Activated T-helper 9 cell treated with anti-CD3 and anti-CD28 coated beads, Interleukin-2, amount 50 U/mL, for 16 hours (primary cell): ENCODE measurements at places on chromosomes 16 and 17.
A peak's percentile ranks its signal among the peaks of the same experiment; 100 is the strongest.

DNA sequence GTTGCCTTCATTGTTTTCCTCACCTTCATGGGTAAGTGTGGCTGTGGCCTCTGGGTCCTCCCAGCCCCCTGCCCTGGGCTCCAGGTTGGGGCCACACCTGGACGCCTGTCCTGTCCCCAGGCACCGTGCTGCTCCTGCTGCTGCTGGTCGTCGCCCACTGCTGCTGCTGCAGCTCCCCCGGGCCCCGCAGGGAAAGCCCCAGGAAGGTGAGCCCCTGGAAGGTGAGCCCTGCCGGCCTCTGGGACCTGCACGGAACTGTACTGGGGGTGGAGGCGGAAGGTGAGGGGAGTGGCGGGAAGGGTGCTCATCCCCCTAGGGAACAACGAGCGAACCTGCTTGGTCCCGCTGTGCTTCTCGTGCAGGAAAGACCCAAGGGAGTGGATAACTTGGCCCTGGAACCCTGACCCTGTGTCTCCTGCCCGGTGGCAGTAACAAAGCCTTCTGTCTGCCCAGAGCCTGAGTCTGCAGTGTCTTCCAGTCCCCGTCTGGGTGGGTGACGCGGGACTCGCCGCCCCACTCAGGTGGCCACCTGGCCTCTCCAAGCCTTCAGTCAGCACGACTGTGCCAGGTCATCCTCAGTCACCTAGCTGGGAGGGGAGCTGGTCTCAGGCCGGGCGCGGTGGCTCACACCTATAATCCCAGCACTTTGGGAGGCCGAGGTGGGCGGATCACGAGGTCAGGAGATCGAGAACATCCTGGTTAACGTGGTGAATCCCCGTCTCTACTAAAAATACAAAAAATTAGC, 831 bp downstream of the SMIM22 start:
- DNase-seq = no peak

- no peak for DNase-seq
Observed at GRCh38 chr16:72743011-72743761, 304.7 kb downstream of the ZFHX3 start.

DNA sequence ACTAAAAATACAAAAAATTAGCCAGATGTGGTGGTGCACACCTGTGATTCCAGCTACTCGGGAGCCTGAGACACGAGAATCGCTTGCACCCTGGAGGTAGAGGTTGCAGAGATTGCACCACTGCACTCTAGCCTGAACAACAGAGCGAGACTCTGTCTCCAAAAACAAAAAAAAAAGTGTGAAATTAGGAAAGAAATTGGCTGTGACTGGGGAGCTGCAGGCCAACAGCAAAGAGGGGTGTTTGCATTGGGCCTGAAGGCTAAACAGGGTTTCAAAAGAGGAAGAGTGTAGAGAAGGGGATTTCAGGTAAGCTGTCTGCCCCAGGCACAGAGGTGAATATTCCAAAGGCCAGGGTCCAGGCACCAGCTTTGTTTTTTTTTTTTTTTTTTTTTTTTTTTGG, 9.4 kb downstream of the BMERB1 start:
- no peak for DNase-seq

DNA sequence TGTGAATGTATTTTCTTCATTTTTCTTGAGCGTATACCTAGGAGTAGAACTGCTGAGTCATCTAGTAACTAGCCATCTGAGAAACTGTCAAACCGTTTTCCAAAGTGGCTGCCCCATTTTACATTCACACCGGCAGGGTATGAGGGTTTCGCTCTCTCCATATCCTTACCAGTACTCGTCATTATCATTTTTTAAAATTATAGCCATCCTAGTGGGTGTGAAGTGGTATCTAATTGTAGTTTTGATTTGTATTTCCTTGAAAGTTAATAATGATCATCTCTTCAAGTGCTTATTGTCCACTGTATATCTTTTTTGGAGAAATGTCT, 6.0 kb downstream of the RNF157 start:
- DNase-seq = no peak

DNA sequence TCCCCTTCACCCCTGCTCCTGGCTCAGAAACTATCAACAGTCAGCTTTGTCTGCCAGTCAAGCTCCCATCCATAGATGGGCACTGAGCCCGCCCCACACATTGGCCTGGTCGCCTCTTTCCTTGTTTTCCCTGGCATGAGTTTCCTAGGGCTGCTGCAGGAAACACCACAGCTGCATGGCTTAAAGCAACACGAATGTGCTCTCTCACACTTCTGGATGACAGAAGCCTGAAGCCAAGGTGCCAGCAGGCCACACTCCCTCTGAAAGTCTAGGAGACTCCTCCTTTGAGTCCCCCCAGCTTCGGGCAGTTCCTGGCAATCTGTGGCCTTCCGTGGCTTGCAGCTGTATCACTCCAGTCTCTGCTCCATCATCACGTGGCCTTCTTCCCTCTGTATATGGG, 69.9 kb downstream of the TBC1D16 start:
- DNase-seq = no peak

GRCh38 chr17:10737168-10737622, 7.4 kb upstream of the TMEM220 start:
- DNase-seq = no peak

DNA sequence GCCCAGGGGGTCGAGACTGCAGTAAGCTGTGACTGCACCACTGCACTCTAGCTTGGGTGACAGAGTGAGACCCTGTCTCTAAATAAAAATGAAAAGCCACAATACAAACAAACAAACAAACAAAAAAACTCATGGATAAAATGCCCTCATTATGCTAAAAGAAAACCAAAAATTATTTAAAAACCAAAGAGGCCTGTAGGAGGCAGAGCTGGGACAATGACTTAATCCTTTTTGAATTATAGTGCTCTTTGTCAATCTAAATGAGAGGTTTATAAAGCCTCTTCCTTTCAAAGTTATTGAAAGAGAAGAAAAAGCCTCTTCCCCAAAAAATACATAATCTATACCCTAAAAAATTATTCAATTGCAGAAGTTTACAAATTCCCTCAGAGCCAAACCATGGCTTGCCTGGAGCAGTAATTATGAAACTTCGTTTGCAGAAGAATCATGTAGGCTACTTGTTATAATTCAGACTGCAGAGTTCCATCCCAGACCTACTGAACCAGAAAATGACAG, 18.5 kb downstream of the CRLF3 start:
- no peak for DNase-seq

DNA sequence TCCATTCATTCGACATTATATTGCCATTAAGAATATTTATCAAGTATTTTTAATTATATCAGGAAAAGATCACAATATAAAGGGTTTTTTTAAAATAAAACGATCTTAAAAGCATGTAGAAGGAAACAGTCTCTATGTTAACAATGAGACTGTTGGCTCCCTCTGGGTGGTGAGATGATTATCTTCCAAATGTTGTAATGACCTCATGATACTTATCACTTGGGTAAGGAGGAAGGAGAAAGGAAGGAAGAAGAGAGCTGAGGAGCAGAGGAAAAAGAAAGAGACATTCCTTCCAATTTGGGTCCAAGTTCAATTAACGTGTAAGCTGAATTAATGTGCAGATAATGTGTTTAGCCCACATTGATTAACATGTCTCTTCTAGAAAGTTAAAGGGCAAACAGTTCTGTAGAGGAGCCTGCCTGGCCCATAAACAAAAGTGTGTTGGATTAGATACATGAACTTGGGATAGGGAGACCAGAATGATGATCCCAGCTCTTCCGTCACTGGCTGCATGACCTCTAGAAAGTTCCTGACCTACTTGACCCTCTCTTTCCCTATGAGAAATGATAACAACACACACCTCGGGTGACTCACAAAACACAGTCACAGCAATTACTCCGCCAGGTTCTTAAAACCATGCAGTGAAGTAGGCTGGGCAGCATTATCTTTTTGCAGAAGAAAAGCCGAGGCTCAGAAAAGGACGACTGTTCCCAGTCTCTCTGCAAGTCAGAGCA, 32.0 kb downstream of the PIMREG start:
- no peak for DNase-seq

DNA sequence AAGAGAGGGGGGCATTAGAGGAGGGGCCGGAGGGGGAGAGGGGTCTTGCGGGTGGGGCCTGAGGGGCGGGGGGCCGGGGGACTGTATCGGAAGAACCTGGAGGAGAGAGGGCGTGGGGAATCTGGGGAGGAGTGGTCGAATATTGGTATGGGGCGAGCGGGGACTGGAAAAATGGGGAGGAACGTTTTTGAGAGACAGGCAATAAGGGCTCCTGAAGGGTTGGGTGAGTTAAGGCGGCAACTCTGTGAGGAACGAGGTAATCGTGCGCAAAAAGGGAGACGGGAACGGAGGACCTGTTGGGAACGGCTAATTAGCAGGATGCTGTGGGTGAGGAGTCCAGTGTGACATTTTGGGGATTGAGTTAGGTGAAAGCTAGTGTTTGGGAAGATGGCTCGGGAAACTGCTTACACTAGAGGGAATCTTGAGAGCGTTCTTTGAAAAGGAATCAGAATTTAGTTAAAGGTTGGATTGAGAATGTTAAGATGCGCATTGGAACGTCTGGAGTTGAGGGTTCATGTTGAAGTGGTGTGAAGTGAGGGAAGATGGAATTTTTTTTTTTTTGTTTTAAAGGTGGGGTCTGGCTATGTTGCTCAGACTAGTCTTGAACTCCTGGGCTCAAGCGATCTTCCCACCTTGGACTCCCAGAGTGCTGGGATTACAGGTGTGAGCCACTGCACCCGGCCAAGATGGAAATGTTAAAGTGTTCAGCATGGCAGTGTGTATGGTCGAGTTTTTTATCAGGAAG, 662 bp downstream of the WIPF2 start:
- DNase-seq = peak; percentile 5

DNA sequence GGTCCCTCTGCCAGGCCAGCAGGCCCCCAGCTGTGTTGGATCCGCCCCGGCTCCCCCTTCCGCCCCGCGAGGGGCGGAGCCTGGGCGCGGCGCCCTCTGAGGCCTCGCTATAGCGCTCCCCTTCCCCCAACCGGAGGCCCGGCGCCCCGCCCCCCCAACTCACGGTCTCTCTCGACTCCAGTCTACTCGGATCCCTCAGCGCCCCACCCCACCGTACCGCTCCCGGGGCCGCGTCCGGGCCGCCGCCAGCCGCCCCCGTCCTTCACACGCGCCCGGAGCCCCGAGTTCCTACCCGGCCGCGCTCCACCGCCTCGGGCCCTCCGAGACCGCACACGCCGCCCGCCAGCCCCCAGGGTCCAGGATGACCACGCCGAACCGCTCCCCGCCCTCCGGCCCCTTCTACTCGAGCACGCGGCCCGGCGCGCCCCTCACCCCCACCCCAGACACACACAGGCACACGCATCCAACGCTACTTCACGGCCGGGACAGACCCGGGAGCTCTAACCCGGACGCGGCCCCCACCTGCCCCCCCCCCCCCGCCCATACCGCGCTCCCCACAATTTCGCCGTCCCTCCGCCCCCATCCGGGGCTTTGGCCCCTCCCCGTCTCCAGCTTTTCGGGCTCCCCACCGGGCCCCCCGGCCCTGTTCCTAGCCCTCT, 1.4 kb downstream of the PHF23 start:
- peak; percentile 79 for DNase-seq

GRCh38 chr16:75754141-75754540, 27.9 kb upstream of the CPHXL start:
- no peak for DNase-seq
